Myocyte (in vitro differentiated cells): ENCODE measurements at places on chromosomes 1 and 21.

DNA sequence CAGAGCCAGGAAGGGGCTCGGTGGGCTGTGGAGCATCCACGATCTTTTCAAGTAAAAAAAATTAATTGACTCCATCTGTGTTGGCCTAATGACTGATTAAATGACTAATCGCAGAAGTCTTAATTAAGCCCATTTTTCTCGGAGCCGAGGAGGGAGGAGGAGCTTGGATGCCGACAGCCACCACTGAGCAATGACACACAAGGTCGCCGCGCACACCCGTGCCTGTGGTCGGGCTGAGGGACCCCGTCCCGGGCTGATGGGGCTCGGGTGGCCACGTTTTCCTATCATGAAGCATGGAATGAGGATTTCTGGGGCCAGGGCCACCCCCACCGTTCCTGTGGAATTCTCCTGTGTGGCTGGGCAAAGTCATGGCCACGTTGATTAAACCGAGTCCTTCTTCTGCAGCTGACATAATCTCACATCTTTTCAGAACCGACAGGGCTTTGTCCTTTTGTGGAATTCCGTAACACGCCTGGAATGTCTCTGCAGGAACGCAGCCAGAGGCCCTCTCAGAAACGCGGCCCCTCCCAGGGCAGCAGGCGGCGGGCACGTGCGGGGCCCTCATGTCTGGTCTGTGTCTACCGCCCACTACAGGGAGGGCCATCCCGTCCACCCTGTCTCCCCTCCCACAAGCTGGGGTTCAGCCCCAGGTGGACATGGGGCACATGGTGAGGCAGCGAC lies 60.7 kb downstream of the MORN1 start:
- peak; percentile 89 for DNase-seq

DNA sequence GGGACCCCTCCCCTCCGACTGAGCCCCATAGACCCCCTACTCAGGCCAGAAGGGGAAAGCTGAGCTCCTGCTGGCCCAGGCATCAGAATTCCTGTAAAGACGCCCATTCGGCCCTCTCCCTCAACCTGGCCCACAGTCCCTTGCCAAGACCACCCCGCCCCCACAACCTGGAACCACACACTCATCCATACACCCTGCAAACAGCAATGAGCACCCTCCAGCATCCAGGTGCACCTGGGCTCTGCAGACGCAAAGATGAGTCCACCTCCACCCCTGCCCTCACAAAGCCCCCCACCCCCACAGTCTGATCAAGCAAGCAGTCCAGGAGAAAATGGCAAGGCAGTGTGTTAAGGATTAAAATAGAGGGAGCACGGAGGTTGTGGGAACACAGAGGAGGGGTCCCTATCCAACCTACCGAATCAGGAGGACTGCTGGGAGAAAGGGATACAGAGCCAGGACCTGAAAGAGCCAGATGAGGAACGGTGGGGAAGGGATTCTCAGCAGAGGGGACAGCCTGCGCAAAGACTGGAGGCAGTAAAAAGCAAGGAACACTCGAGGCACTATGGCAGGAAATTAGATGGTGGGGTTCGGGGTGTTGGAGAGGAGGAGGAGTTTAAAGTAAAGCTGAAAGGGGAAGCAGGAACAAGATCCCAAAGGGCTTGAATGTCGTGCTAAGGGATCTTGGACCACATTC lies 67.3 kb upstream of the LAPTM5 start:
- no peak for DNase-seq

- peak; percentile 86 for DNase-seq
Measured at GRCh38 chr1:41404308-41404761, 43.1 kb downstream of the FOXO6 start.

DNA sequence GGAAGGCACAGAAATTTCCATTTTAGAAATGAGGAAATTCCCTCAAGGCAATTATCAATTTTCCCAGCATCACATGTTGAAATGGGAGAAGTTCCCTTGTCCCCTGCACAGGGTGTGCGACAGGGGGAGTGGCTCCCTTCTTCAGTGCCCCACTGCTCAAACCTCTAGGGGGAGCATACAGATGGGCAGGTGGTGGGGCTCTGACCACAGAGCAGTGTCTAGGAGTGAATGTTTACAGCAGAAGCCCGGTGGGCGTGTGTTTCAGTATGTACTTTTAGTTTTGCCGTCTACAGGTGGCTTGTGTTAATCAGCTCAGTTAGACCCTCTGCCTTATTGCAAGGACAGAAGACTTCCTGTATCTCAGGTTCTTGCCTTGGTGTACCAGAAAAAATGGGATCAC lies 493.7 kb upstream of the PLXNA2 start:
- no peak for DNase-seq

- DNase-seq: no peak
Measured at GRCh38 chr1:183831311-183831710, 26.4 kb downstream of the RGL1 start.

DNA sequence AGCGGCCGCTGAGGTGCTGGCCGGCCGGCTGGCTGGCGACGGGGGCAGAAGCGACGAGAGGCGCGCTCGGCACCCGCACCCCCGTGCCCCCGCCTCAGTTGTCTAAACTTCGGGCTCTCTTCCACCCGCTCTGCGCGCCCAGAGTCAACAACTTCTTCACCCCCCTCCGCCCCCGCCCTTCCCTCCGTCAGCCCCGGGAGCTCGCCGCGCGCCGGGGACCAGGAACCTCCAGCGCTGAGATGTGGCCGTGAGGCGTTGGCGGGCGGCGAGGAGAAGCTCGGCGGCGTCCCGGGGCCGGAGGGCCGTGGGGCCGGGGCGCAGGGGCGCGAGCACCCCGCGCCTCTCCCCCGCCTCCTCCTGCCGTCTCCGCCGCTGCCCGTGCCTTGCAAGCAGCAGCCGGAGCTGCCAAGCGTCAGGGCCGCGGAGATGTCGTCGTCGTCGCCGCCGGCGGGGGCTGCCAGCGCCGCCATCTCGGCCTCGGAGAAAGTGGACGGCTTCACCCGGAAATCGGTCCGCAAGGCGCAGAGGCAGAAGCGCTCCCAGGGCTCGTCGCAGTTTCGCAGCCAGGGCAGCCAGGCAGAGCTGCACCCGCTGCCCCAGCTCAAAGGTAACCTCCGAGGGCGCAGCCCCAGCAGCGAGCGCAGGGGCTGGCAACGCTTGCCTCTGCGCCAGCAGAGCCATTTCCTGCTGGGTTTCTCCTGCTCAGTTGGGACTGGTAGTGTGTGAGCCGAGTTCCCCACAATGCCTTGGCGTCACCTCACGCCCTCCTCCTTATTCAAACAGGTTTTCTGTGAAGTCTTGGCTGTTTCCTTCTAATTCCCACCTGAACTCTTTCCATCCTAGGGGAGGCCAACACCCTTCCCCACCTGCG lies 710 bp downstream of the PPP2R5A start:
- DNase-seq: peak; percentile 57
